Fibroblast of skin of abdomen (primary cell): ENCODE measurements at places on chromosomes 6 and 20.

DNA sequence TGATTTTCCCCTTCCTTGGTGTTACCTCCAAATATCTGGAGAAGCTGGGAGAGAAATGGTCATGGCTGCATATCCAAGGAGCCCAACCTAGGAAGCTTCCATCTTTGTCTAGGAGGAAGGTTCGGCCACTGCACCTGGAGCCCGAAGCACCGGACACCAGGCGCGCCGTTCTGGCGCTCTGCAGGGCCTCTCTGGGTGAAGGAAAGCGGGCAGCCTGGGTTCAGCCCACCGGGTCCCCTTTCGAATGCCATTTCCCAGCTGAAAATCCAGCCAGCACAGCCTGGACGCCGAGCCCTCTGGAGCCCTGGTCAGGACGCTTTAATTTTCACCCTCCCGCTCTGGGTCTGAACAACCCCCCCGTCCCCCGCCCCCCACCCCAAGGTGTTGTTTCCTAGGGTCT, 1.2 kb downstream of the LINC00237 start:
- no peak for DNase-seq

GRCh38 chr20:29878281-29878741, 1379.2 kb upstream of the DEFB115 start:
- DNase-seq: peak; percentile 20

DNA sequence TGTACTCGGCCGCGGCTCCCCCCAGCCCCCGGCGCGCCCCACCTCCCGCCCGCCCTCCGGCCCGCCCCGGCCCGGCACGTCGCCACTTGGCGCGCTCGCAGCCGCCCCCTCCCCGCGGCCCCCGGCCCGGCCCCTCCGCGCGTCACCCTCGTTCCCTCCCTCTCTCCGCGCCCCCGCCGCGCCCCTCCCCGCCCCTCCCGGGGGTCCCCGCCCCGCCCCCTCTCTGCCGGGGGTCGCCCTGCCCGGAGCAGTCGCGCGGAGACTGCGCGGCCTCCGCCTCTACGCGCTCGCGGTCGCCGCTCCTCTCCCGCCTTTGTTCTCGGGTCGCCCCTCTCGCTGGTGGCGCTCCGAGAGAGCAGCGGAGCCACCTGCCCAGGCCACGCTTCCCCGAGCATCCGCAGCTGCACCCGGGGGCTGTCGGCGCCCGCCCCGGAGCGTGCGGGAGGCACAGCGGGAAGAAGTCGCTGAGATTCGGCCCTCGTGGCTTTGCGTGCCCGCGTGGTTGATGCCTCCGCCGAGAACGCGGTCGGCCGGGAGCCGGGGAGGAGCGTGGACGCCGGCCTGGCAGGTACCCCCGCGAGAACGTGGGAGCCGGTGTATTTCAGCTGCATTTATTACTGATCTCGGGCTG, at the start of gene PHF10:
PHF10 (minus strand) TSS at position 7 of the 631 bp plus-strand sequence. CDS start 569 bp downstream, outside the sequence.
- DNase-seq: peak; percentile 43

- DNase-seq: no peak
Measured at GRCh38 chr20:22815603-22816315, 219.4 kb upstream of the SSTR4 start.

GRCh38 chr6:20284672-20285071, 72.4 kb upstream of the MBOAT1 start:
- DNase-seq: no peak

- DNase-seq: peak; percentile 76
Measured at GRCh38 chr6:90295854-90296340, 746 bp downstream of the BACH2 start.

GRCh38 chr6:41976794-41977484, 35.3 kb upstream of the CCND3 start:
- no peak for DNase-seq

DNA sequence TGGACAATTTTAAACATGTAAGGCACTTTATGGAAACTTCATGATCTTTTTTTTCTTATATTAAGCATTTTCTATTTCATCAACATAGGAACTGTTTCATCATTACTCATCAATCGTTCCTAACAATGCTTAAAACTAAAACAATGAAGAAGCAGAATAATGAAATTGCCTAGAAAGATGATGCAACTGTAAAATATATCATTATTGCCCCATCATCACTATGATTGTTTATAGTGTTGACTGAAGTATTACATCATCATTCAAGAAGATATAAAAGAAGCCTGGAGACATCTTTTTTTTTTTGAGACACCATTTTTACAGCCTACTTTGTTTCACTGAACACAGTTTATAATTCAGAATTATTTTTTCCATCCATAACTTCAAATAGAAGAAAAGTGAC, 147.2 kb downstream of the TRDN start:
- no peak for DNase-seq

- no peak for DNase-seq
Measured at GRCh38 chr6:51901766-51902764, 185.3 kb downstream of the PKHD1 start.

- DNase-seq: no peak
Measured at GRCh38 chr6:89596484-89596883, 42.1 kb downstream of the LYRM2 start.

GRCh38 chr20:41456351-41456750, 89.7 kb upstream of the EMILIN3 start:
- peak; percentile 84 for DNase-seq

DNA sequence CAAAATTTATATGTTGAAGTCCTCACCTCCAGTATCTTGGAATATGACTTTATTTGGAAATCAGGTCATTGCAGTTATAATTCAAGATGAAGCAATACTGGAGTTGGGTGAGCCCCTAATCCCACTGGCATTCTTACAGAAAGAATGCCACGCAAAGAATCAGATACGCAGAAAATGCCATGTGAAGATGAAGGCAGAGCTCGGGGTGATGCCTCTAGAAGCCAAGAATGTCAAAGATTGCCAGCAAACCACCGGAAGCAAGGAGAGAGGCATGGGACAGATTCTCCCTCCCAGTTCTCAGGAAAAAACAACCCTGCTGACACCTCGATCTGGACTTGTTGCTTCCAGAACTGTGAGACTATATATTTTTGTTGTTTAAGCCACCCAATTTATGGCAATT, 273.4 kb upstream of the CITED2 start:
- DNase-seq: no peak

DNA sequence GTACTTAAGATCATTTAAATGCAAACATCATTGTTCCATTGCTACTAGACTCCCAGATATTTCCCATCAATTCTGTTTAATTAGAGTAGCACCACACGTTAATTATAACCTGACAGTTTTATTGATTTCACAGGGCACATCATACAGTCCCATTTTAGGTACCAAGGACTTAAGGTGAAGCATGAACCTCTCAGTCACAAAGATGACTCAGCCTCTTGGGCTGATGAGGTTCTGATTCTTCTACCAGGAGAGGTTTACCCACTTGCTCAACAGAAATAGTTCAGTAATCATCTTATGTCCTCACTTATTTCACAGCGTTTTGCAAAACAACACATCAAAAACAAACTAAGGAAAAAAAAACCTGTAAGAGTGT, 98.5 kb downstream of the HIVEP2 start:
- DNase-seq: no peak

DNA sequence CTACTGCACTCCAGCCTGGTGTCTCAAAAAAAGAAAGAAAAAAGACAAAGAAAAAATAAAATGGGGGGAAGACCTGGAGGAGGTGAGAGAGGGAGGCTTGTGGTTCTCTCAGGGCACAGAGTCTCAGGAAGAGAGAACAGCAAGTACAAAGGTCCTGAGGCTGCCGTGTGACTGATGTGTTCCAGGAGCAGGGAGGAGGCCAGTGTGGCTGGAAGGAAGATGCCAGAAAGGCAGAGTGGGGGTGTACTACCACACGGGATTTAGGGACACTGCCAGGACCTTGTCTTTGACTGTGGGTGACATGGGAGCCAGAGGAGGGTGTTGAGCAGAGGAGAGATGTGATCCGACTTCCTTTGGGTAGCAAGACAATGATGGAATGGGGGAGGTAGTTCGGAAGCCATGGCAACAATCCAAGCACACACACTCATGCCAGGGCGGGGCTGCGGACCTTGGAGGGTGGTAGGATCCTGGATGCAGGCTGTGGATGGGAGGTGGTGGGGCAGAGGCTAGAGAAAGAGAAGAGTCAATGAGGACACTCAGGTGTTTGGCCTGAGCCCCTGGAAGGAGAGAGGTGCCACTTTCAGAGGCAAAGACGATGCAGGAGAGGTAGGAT, 136.4 kb upstream of the PTPN1 start:
- no peak for DNase-seq

DNA sequence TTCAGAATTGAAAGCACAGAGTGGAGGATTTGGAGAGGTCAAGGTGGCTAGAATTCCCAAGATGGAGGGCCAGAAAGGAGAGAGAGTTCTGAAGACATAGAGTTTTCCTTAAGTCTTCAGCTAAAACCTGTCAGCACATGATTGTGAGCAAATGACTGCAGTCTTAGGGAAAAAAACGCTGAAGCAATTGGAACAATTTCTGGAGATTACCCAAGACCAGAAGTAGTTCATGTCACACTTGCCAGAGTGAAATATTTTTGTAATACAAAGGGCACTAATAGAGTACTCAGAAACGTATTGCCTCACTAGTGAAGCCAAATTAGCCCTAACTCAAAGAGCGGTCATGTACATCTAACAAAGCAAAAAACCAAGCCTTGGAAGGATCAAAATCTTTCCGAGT, 541.3 kb upstream of the MARCKS start:
- DNase-seq: no peak

DNA sequence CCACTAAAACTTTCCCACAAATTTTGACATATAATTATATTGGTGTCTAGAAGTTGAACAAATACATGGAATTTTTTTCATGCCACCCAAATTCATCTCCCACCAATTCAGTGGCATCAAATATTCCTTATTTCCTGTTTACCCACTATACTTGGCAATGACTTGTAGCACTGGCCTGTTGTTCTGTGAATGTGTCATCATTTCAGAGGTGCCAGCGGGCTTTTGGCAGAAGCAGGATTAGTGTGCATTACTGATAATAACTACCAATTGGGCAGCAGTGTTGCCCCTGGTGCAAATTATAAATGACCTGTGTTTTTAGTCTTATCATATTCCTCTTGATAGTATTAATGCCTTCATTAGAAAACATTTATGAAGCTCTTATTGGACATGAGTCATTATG, 121.3 kb downstream of the TFAP2B start:
- no peak for DNase-seq

DNA sequence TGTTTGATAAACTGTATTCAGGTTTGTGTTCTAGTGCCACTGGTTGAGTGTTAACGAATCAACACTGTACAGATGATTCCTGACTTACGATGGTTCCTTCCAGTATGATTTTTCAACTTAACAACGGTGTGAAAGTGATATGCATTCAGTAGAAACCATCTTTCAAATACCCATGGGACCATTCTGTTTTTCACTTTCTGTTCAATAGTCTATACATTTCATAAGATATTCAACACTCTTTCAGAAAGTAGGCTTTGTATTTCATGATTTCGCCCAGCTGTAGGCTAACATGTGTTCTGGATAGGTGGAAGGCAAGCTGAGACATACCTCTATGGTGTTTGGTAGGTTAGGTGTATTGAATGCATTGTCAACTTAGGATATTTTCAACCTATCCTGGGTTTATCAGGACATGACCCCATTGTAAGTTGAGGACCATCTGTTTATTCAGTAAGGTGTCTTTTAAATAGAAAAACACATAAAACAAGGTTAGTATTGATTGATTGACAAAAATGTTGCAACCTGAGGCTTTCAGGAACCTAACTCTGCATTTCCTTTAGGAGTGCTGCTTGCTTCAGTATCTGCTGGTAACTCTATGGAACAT, 32.3 kb downstream of the SYNJ2 start:
- DNase-seq: no peak

DNA sequence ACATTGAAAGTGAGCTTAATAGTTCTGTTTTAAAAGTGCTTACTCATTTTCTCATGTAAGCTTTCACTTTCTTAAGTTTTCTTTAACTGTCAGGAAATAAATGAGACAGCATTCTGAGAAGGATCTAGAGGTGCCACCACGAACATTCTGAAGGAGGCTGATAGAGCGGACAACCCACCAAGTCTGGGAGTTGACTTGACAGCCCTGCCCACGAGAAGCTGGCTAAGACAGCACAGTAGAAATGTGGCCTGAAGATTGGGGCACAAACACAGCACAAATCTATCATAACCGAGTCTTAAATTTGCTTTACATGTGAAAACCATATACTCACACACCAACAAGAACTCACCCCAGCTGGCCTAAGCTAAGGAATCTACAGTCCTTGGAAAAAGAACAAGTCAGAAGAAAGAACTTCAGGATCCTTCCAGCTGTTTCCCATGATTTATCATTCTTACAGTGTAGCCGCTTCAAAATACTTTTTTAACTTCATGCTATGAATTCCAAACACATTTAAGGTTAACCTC, 144.2 kb upstream of the TNFAIP3 start:
- DNase-seq: peak; percentile 71

DNA sequence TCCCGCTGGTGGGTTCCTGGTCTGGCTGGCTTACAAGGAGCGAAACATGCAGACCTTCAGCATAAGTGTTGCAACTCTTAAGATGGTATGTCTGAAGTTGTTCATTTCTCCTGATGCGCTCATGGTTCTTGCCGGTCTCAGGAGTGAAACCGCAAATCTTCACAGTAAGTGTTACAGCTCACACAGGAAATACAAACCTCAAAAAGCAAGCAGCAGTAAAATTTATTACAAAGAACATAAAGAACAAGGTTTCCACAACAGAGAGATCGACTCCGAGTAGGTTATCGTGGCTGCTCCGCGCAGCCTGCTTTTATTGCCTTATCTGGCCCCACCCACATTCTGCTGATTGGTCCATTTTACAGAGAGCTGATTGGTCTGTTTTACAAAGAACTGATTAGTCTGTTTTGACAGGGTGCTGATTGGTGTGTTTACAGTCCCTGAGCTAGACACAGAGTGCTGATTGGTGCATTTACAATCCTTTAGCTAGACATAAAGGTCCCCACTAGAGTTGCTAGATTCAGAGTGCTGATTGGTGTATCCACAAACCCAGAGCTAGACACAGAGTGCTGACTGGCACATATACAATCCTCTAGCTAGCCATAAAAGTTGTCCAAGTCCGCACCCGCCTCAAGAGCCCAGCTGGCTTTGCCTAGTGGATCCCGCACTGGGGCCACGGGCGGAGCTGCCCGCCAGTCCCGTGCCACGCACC, 39.2 kb downstream of the TRIM27 start:
- no peak for DNase-seq

- DNase-seq: no peak
Measured at GRCh38 chr6:168711049-168711640, 270.2 kb downstream of the SMOC2 start.

DNA sequence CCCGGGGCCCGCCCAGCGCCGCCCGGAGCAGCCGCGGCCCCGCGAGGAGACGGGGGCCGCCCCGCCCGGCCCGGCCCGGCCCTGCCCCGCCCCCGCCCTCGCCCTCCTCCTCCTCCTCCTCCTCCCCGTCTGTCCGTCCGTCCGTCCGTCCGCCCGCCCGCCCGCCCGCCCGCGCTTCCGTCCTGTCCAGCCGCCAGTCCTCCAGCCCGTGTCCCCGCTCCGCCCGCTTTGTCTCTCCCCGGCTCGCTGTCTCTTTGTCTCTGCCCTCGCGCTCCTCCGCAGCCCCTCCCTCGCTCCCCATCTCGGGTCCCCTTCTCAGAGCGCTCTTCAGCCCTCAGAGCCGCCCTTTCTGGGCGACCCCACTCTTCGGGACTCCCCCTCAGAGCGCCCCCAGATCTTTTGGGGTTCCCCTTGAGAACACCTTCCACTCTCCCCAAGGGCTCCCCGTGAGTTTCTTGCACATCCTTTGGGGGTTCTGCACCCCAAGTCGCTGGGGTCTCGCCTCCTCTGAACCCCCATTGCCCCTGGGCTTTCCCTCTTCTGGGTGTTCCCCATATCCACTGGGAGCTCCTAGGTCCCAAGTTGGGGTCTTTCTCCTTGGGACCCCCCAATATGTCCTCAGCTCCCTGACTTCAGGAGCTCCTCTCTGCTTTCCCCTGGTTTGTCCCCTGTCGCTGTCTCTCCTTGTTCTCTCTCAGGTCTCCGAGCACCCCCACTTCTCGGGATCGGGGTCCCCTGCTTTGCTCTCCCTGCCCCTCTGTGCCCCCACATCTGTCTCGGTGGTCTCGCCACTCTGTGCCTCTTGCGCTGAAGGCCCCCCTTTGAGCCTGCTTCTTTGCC, 79.5 kb upstream of the MYL9 start:
- DNase-seq: no peak
